Naive B cell (primary cell): ENCODE measurements at places on chromosomes 5 and 9.
A peak's percentile ranks its signal among the peaks of the same experiment; 100 is the strongest.

- H3K4me3 ChIP-seq: no peak overlapping the region
- peaks cover 5% of the 10 kb centered on the region for H3K27me3 ChIP-seq
Measured at GRCh38 chr5:169149317-169149716, 151.6 kb downstream of the SLIT3 start.

GRCh38 chr9:88897081-88897480, 94.2 kb upstream of the S1PR3 start:
- no peak for DNase-seq
- no peaks in the 10 kb centered on the region for H3K36me3 ChIP-seq
- H3K27ac ChIP-seq: no peak overlapping the region
- no peaks in the 10 kb centered on the region for H3K4me1 ChIP-seq

DNA sequence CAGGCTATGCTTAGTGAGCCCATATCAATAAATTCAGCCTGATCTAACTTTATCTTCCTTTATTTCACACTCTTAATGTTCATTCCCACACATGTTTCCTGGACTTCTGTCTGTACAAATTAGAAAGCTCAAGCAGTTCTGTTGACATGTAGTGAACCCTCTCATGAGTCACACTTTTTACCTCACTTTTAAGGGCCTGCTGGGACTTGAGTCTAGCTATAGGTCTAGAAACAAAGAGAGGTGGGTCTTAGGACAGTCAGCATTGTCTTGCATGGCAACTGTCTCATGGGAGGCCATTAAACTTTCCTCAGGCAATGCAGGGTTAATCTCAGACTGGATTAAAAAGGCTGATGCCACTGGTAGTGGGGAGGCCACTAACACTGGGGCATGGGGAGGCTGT, 8.6 kb upstream of the CCNH start:
- DNase-seq: no peak
- no peaks in the 10 kb centered on the region for H3K36me3 ChIP-seq
- peaks cover 40% of the 10 kb centered on the region for H3K27me3 ChIP-seq
- H3K27ac ChIP-seq: no peak overlapping the region

DNA sequence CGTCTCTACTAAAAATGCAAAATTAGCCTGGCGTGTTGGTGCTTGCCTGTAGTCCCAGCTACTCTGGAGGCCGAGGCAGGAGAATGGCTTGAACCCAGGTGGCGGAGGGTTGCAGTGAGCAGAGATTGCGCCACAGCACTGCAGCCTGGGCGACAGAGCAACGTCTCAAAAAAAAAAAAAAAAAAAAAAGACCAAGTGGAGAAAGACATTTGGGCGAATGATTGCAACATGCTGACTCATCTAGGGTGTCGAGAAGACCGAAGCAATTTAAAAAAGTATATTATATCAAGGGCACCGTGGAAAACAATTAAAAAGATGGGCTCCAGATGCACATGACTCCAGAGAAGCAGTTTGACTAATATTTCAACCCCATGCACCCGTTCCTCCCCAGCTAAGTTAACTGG, 9.2 kb downstream of the KLF4 start:
- H3K27me3 ChIP-seq: peaks cover 10% of the 10 kb centered on the region
- no peak for DNase-seq
- no peak overlapping the region for H3K4me3 ChIP-seq
- no peaks in the 10 kb centered on the region for H3K36me3 ChIP-seq

DNA sequence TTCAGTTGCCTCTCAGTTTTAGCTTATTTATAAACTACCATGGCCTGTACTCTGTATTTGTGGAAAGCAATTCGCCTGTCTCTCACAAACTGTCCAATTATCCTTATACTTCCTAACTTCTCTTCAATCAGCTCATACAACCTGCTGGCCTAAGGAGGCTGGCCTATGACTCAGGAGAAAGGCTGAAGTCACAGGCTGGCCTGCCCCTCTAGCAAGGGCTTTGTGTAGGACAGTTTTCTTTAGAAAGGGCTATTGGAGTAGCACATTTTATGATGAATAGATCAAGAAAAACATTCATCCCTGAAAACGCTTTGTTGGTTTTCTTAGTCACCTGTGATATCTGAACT, 988.7 kb upstream of the ARRDC3 start:
- no peak overlapping the region for H3K27ac ChIP-seq
- DNase-seq: no peak
- no peaks in the 10 kb centered on the region for H3K4me1 ChIP-seq
- no peaks in the 10 kb centered on the region for H3K36me3 ChIP-seq
- H3K27me3 ChIP-seq: no peaks in the 10 kb centered on the region

DNA sequence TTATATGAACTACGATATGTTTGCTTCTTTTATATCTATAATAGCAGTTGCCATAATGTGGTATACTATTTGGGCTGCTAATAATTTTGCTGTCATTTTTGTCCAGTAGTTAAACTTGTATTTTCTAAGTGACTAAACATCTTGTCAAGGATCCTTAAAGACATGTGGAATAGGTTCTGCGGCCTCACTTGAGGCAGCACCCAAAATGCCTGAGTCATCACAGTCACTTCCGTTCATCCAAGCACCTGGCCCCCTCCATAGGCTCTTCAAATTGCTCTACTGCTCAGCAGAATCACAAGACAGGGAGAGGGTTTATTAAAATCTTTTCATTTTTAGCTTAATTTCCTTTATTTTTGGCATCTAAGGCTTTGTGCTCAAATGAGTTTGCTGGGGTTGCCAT, 259.1 kb downstream of the AOPEP start:
- no peak for DNase-seq
- H3K27me3 ChIP-seq: no peaks in the 10 kb centered on the region
- H3K36me3 ChIP-seq: peaks cover 17% of the 10 kb centered on the region
- no peaks in the 10 kb centered on the region for H3K4me1 ChIP-seq

- no peak overlapping the region for H3K27ac ChIP-seq
- H3K4me3 ChIP-seq: no peak overlapping the region
- no peak for DNase-seq
- H3K4me1 ChIP-seq: no peaks in the 10 kb centered on the region
- H3K36me3 ChIP-seq: no peaks in the 10 kb centered on the region
Measured at GRCh38 chr9:126119731-126120130, 206.9 kb upstream of the MVB12B start.

GRCh38 chr9:70924380-70924779, 197.0 kb downstream of the TRPM3 start:
- H3K4me1 ChIP-seq: no peaks in the 10 kb centered on the region
- no peak overlapping the region for H3K27ac ChIP-seq
- H3K4me3 ChIP-seq: no peak overlapping the region
- H3K36me3 ChIP-seq: no peaks in the 10 kb centered on the region
- no peak for DNase-seq

DNA sequence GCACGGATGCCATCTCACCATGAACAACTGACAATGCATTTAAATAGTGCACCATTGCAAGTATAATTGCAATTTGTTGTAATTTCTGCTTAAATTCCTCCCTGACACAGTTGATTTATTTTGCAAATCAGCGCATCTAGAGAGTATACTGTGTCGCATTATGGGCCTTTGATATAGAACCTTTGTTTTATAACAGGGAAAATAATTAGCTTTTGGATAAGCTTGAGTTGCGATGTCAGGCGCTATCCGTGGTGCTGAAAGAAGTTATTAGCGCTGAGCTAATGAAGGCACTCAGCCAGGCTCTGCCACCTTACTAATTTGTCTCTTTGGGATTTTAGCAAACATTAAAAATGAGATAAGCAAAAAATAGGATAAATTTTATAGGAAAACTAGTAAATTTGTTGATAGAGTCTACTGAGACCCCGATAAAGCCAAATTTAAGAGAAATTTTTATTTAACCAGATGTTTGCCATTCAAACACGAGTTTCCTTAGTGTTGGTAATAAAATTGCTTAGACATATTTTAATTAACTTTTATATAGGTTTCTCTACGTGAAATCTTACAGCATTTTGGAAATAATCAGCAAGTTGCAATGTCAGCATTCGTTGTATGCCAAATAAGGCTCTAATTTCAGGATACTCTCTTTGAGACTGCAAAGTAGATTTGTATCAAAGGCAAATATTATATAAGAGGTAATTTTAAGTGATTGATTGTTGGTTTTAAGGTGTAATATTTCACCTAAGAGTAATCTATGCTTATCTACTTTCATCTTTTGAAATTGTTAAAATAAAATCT, 355.5 kb downstream of the TLR4 start:
- no peaks in the 10 kb centered on the region for H3K4me1 ChIP-seq
- H3K36me3 ChIP-seq: no peaks in the 10 kb centered on the region
- no peak overlapping the region for H3K4me3 ChIP-seq
- H3K27ac ChIP-seq: no peak overlapping the region
- no peak for DNase-seq

DNA sequence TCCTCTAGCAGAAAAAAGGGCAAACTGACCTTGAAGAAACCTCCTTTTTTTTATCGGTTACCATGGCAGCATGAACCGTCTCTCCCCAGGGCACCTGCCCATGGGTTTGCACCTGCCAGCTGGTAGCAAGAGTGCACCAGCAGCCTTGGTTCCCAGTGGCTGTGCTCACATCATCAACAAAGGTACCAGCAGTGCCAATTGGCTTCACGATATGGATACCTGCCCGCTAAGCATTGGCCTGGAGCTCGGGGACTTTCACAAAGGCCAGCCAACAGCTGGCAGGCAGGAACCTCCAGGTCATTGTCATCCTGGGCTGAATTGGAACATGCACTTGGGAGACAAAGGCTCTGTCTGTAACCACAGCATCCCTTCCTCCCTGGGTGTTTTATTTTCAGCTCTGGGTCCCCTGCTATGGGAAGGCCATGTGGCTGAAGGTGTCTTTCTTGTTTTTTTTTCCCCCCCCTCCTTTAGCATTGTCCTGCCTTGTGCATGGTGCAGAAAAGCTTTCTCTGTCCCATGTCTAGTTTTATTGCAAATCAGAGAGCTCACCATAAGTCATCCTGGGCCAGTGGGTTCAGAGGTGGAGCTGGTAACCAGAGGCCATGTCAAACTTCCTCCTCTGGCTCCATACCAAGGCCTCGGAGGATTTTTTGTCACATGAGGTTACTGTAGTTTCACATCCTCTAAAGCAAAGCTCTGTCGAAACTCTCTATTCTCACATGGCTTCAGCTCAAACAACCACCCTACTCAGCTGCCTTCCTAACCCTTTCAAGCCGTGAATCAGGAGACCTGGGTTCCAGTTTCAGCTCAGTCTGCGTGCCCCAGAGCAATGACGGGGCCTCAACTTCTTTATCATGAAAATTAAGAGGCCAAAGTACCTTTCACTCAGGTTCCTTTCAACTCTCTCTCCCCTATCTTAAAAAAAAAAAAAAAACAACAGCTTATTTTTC, 145.5 kb upstream of the MAP3K1 start:
- peaks cover 19% of the 10 kb centered on the region for H3K36me3 ChIP-seq
- DNase-seq: peak; percentile 93
- H3K27me3 ChIP-seq: no peaks in the 10 kb centered on the region
- H3K27ac ChIP-seq: peak overlapping the region; percentile 99
- peaks cover 80% of the 10 kb centered on the region for H3K4me1 ChIP-seq
